ENCODE measurements at places on chromosomes 5 and 9.

DNA sequence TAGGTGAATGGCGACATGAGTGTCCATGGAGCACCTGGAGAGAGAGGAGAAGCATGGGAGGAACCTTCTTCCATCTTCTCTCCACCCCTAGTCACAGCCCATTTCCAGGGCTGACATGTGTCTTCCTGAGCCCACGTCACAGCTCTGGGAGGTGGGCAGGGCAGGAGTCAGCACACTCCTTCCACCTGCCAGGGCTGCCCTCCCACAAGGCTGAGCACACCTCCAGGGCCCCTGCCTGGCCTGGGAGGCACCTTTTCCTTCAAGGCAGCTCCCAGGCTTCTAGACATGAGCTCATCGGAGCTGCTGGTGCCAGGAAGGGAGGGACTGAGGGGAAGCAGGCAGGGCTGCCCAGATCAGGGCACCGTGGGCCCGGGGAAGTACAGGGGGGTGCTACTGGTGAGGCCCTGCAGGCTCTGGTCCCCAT lies 13.6 kb upstream of the SYNPO start:
- no peak for DNase-seq

- DNase-seq: no peak
These were observed 232.5 kb downstream of the SPATA31A1 start for GRCh38 chr9:39587844-39588499.

GRCh38 chr5:54212331-54212730 lies 98.0 kb downstream of the ARL15 start:
- DNase-seq: no peak

DNA sequence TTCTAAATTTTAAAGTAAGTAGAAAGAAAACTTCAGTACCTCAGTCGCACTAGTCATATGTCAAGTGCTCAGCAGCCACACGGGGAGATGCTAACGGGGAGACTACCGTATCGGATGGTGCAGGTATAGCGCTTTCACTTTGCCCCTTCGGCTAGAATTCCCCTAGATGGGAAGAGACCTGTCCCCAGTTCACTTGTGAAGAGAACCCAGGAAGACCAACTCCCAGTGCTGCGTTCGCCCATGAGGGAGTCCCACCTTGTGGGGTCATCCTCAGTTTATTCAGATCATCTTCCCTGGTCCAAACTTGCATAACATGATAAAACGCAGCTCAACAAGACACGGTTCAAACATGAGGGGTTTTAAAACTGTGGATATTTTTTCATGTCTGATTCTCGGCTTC lies 87.3 kb downstream of the LHFPL2 start:
- DNase-seq: no peak

GRCh38 chr9:87855061-87855460 lies 27.6 kb upstream of the SPATA31E1 start:
- DNase-seq: no peak

DNA sequence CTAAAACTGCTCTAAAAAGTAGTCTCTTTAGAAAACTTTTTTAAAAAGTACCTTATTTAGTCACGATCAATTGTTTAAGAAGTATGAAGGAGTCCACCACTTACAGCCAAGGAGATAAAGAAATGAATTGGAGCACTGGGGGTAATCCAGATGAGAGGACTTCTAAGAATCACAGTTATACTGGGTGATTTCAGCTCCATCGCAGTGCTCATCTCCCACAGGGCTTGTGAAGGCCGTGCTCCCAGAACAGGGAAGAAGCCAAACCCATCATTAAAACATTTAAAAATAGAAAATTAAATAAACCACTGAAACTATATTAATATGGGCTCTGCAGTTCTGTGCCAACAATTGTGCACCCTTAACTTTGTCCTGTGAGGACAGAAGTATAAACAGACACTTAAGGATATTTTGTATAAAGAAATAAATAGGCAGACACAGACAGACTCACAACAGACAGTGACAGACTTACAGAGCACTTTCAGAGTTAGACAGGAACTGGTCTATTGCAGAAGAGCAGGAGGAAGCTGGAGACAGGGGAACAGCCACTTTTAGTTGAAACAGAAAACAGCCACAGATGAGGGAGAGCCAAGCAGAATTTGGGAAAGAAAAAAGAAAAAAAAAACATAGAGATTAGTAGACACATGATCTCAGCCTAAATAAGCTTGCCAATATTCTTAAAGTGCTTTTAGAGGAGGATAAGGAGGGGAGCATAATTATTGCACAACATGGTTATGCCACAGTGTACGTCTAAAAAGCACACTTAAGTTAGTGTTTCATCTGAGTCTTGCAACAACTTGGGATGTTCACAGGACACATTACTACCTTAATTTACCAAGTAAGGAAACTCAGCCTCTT lies 81.8 kb downstream of the FBXO38 start:
- DNase-seq: no peak
